ENCODE measurements at places on chromosomes 16 and 17. TPM values are rescaled to one million over a fixed set of nuclear protein-coding genes. Genes with fewer than 3 reads are reported as not detected.

DNA sequence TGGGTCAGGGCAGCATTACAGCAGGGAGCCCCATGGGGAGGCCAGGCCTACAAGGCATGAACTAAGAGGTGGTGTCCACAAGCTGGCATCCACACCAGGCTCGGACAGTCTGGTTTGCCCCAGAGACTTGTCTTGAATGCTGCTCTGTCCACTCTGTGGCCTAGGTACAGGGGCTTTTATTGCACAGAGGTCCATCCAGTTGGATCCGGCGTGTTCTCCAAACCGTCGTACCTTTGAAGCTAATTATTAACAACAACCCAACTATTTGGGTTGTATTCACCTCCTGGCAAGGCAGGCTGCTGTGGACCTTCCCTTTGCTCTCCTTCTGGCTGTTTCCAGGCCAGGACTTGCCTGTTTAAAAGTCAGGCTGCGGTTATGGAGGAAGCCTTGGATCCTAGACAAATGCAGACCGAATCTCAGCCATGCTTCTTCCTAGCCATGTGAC lies 123.4 kb downstream of the CLEC16A start:
- no peak for DNase-seq
- no peaks in the 10 kb centered on the region for H3K27me3 ChIP-seq
- no peaks in the 10 kb centered on the region for H3K4me1 ChIP-seq
- H3K27ac ChIP-seq = no peak overlapping the region
- H3K4me3 ChIP-seq = no peak overlapping the region

DNA sequence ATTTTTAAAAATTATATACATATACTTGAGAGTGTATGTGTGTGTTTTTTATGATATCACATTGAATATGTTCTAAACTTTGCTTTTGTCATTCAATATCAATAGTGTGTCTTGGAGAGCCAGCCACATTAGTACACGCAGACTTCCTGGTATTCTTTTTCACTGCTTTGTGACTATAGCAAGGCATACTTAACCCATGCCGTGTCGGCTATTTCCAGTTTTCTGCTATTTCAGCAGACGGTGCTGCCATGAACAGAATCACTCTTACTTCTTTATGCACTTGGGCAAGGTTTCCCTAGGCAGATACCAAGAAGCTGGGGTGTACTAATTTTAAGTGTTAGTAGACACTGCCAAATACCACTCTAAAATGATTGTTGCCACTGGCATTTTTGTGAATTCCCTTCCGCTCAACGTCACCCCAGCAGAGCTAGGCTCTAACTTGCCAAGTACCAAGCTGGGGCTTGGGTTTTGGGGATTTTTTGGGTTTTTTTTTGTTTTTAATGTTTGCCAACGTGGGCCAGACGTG lies 134.9 kb downstream of the SOCS1 start:
- no peak overlapping the region for H3K4me3 ChIP-seq
- no peaks in the 10 kb centered on the region for H3K27me3 ChIP-seq
- no peak for DNase-seq
- no peaks in the 10 kb centered on the region for H3K4me1 ChIP-seq

DNA sequence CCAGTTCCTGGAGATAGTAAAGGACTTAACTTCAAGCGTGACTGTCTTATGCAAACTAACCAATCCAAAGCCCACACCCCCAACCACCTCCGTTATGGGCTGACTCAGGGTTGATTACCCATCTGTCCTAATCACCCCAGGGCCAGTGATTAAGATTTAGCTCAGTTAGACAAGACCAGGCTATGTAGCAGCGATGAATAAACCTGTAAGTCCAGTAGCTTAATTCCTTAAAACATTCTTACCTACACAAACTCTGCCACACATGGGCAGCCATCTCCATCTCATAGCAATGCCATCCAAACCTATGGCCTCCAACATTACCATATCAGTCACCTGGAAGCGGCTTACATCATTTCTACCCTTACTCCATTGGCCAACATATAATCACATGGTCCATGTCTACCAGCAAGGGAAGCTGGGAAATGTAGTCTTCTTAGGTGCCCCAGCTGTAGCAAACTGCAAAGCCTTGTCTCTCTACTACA lies 266.7 kb downstream of the SHISA9 start:
- no peak overlapping the region for H3K27ac ChIP-seq
- no peak for DNase-seq
- H3K4me3 ChIP-seq = no peak overlapping the region
- H3K4me1 ChIP-seq = no peaks in the 10 kb centered on the region
- H3K27me3 ChIP-seq = no peaks in the 10 kb centered on the region
- H3K36me3 ChIP-seq = no peaks in the 10 kb centered on the region

- no peaks in the 10 kb centered on the region for H3K4me1 ChIP-seq
- no peak overlapping the region for H3K4me3 ChIP-seq
- no peaks in the 10 kb centered on the region for H3K27me3 ChIP-seq
- no peak for DNase-seq
Measured at GRCh38 chr16:4915226-4915761, 21.7 kb downstream of the PPL start.

GRCh38 chr17:75812096-75813013 lies 27.7 kb downstream of the UNK start:
- H3K27me3 ChIP-seq = no peaks in the 10 kb centered on the region
- no peak overlapping the region for H3K4me3 ChIP-seq
- no peak for DNase-seq

DNA sequence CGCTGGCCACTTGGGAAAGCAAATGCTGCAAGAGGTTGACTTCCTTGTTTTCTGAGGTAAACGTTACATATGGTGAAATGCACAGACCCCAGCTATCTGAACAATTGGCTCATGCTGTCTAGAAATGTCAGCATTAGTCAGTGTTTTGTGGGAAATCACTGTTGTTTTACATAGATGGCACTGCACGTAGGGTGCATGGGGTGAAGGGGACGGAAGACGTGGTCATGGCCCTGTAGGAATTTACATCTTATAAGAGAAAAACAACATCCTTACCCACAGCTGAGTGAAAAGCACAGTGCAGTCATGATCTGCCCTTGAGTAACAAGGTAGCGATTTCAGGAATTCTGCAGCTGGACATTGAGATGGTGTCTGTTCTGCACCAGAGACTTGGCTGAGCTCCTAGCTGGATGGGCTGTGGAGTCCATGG lies 15.2 kb downstream of the RPTOR start:
- no peaks in the 10 kb centered on the region for H3K27me3 ChIP-seq
- no peak overlapping the region for H3K27ac ChIP-seq
- no peaks in the 10 kb centered on the region for H3K36me3 ChIP-seq
- H3K4me3 ChIP-seq = no peak overlapping the region
- DNase-seq = no peak
- no peaks in the 10 kb centered on the region for H3K4me1 ChIP-seq

- H3K36me3 ChIP-seq = no peaks in the 10 kb centered on the region
- H3K27me3 ChIP-seq = no peaks in the 10 kb centered on the region
- no peak overlapping the region for H3K4me3 ChIP-seq
Measured at GRCh38 chr17:40422990-40423633, 5.4 kb upstream of the TOP2A start.

SCARF1 gene
- total RNA-seq = 7.4 TPM

RNF151 gene
- not detected for total RNA-seq

SCRN2 gene
- total RNA-seq = 36.0 TPM

ZG16 gene
- total RNA-seq = not detected

FOXC2 gene
- total RNA-seq = 1.1 TPM

NHLRC4 gene
- 0.86 TPM for total RNA-seq

All from heart left ventricle (tissue), 16 donors.